Activated CD4-positive, alpha-beta T cell treated with anti-CD3 and anti-CD28 coated beads, Interleukin-2, amount 10 ng/mL, durations not matched to agents 24 days and 14 days (primary cell): ENCODE measurements at places on chromosomes 3 and 15. TPM values are rescaled to one million over a fixed set of nuclear protein-coding genes. Genes with fewer than 3 reads are reported as not detected.

DNA sequence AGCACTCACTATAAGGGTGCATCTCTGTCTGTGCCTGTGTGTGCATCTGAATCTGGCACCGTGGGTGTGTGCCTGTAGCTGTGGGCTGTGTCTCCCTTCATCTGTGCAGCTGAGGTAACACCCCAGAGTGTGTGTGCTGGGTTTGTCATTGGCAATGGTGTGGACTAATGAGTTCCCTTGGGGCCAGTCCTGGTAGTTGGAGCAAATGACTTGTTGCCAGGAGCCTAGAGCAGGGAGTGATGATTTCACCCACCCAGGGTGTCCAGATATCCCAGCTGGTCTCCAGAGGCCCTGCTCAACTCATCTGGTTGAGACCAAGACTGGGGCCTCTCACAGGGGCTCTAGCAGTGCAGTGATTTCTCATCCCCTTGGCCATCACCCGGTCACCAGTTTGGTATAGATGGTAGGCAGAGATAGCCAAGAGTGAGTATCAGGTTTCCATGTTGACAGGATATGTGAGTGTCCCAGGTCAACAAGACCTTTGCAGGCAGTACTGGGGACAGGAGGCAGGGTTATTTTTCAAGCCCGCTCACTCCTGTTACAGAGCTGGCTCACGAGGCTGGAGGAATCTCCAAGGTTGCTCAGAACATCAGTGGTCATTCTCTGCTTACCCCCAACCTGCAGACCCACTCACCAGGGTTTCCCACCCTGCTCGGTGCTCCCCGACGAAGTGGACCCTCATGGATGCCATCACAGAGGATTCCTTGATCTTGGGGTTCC, 4.1 kb upstream of the HDAC11 start:
- DNase-seq = no peak

DNA sequence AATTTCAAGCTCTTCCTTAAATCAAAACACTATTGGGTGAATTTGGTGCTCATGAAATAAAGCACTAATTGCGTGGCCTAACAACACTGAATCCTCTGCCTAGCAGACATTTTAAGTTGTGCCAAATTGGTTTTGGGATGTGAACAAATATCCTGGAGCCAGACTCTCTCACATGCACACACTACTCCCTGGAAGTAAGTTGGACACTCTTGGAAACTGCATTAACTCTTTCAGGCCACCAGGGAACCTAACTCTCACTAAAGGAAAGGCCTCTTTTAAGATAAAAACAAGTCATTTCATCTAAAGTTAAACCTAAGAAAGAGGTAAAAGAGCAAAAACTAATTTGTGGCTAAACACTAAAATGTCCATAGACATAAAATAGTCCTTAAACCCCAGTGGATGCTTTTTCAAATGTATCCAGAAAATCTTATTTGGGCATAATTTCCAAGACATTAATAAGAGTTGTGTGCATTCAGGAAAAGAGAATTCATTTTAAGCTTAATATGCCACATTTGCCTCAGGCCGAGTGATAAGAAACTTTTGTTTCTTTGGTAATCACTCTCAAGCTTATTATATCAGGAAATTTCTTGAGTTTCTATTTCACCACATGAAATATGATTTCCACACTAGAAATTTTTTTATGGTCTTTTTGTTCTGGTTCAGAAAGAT, 61.8 kb downstream of the ZBTB20 start:
- no peak for DNase-seq

DNA sequence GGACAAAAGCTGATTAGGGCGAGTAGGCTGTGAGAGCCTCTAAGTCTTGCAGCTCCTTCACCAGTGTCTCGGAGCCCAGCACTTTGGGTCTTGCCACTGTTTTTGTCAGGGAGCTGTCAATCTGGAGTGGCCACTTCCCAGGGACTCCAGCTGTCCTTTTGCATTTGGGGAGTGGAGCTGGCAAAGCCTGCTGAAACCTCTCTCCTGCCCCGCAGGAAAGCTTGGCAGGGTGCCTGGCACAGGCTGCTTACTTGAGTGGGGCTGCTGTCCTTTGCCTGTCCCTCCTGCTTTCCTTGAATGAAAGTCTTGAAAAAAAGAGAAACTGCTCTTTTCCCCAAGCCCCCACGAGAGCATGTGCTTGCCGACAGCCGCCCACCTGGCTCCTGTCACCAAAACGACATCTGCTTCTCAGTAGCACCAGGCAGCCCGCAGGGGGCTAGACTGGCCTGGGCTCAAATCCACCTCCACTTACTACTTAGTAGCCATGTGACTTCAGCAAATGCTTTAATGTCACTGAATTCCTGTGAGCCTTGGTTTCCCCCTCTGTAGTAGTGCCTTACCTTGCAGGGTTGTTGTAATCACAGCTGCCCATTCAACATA, 13.7 kb downstream of the USP13 start:
- DNase-seq = no peak

- DNase-seq = peak; percentile 53
Observed at GRCh38 chr15:31396881-31397560, 70.4 kb downstream of the KLF13 start.

- DNase-seq = no peak
Observed at GRCh38 chr3:168065569-168065968, 30.2 kb downstream of the GOLIM4 start.

GRCh38 chr3:63814237-63814636, 4.9 kb upstream of the C3orf49 start:
- no peak for DNase-seq

- no peak for DNase-seq
Observed at GRCh38 chr3:107942951-107943749, 147.7 kb downstream of the CD47 start.

GRCh38 chr15:88701561-88702095, 62.8 kb downstream of the ISG20 start:
- DNase-seq = peak; percentile 67

DNA sequence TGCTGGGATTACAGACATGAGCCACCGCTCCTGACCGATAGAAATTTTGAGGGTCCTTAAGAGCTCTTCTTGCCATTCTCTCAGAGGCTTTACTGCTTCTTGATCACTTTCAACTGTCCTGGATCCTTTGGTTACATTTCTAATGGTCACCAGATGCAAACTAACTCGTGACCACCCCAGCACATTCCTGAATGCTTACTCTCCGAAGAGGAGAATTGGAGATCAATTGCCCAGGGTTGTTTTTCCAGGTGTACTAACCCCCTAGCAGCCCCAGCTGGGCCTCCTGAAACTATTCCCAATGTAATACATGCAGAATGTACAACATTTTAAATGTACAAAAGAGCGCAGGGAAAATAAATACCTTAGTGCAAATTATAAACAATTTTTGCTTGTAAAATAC, 65.1 kb upstream of the TBL1XR1 start:
- no peak for DNase-seq

DNA sequence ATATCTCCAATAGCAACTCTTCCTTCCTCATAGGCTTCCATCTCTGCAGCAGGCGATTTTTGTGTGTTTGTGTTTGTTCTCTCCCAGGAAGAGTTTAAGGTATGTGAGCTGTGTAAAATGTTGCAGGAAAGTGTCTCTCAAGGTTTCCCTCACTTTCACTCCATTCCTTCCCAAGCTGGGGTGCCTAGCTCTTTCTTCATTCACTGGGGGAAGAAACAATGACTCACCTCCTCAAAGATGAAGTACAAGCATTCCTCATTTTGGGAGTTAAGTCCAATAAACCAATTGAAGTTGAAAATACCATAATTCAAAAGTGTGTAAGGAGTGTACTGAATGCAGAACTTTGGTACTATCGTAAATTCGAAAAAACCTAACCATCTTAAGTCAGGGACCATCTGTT, 422.7 kb upstream of the CFAP20DC start:
- DNase-seq = no peak

- no peak for DNase-seq
Observed at GRCh38 chr3:21392526-21392925, 358.5 kb downstream of the ZNF385D start.

- no peak for DNase-seq
Observed at GRCh38 chr15:72173864-72174550, 23.6 kb downstream of the GRAMD2A start.

DNA sequence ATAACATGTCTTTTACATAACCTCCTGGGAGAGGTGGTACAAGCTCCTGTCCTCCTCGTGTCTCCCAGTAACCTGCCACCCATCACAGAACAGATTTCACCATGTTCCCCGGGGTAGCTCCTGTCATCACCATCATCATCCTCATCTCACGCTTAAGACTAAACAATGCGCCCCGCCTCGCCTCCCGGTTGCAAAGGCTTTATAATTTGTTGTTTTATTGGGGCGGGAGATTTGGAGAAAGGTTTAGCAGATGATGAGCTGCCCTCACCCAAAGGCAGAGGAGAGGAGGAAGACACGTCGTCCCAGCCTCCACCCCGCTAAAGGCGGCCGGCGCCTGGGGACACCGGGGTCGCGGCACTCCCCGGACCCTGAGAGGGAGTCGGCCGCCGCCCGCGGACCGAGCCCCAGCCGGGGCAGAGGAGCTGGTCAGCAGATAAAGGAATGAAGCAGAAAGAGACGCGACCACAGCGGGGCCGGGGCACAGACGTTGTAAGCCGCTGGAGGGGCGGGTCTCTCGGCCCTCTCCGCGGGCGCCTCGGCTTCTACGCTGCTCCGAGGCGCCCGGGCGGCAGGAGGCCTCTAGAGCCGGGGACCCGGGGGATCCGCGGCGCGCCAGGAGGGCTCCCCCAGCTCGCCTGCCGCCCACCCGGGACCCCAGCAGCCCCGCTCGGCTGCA, 589 bp downstream of the HERC1 start:
- DNase-seq = peak; percentile 84

Gene SERINC4
- 0.28 and 0.33 TPM in 2 replicates for total RNA-seq

Gene SKOR1
- total RNA-seq = 0.09 and 0.14 TPM in 2 replicates

Gene TMEM44
- 2.4 and 2.8 TPM in 2 replicates for total RNA-seq

Gene TRAT1
- 61.0 and 66.6 TPM in 2 replicates for total RNA-seq

Gene TLR9
- total RNA-seq = 0.17 and 0.42 TPM in 2 replicates
